ENCODE measurements at places on chromosomes 16 and 17.

- peak; percentile 55 for DNase-seq
Measured at GRCh38 chr16:19116711-19117449, 3.1 kb downstream of the ITPRIPL2 start.

GRCh38 chr16:79069121-79069520 lies 531.4 kb downstream of the MAF start:
- DNase-seq, result no peak

GRCh38 chr16:87951552-87952538 lies 611 bp downstream of the BANP start:
- no peak for DNase-seq

DNA sequence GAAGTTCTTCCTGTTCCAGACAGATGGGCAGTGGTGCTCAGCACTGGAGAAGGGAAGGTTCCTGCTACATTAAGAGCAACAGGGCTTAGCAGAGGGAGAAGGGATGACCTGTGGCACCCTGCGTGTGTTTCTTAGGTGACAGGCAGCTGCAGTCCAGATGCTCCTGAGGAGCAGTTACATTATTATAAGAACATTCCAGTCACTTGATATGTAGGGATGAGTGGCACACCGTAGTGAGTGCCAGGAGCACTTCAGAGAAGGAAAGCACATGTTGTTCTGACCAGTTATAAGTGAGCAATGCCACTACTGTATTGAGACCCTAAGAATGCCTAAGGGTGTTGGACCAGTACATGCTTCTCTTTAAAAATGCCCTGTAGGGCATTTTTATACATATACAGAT lies 39.9 kb upstream of the MRC2 start:
- DNase-seq, result no peak

DNA sequence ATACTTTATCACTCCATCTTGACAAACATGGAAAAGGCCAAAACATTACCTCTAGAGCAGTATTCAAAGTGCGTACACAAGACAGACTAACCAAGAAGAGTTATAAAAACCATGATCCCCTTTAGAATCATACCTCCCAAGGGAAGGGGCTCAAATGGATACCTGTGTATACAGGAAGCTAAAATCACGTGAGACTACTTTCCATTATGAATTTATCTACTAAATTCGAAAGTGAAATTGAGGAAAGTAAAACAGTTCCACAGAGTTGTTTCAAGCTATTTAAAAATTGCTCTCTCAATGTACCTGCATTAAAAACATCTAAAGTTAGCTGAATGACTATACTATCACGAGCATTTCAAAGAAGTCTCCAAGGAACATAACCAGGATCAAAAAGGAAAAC lies 32.7 kb downstream of the AP1G1 start:
- DNase-seq, result no peak

DNA sequence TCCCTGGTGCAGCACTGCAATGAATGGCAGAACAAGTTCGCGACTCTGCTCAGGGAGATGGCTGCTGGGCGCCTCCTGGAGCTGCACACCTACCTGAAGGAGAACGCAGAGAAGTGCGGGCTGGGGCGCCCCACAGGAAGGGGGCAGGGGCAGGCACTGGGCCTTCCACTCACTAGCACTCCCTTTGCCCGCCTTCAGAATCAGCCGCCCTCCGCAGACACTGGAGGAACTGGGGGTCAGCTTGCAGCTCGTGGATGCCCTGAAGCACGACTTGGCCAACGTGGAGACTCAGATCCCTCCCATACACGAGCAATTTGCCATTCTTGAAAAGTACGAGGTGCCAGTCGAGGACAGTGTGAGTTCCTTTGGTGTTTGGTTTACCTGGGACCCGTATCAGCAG lies 46.4 kb downstream of the DNAH2 start:
- no peak for DNase-seq

DNA sequence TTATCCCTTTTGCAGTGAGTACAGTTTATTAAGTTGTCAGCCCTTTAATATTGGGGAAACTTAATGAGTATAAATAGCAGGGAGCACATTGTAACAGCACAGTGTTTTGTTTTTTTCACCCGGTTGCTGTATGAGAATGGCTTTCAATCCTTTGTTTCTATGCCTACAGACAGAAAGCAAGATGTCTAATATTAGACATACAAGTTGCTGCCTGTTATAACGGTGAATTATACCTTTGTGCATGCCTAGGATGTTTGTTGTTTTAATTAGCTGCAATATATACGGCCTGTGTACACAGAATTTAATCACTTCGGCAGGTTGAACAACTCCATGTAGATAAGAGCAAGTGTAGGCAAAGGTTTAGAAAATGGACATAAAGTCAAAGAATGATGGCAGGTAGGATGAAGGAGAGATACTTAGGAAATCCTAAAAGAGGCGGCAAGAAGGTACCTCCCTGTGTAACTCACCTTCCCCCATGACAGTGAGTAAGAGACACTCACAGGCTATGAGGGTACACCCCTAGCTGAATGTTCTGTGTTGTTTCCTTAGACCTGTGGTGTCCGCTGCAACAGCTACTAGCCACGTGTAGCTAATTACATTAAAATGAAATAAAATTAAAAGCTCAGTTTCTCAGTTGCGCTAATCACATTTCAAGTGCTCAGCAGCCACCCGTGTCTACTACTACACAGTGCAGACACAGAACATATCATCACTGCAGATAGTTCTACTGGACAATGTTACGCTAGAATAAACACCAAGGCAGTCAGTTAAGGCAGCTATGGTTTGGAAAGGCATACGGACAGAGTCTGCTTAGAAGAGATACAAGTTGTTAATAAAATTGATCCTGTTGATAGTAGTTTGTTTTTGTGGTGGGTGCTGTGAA lies 10.9 kb downstream of the SLC7A6OS start:
- DNase-seq, result peak; percentile 83

- no peak for DNase-seq
Measured at GRCh38 chr17:79685121-79685520, 45.6 kb upstream of the ENPP7 start.

- DNase-seq, result no peak
Measured at GRCh38 chr16:78395035-78395434, 295.6 kb downstream of the WWOX start.

DNA sequence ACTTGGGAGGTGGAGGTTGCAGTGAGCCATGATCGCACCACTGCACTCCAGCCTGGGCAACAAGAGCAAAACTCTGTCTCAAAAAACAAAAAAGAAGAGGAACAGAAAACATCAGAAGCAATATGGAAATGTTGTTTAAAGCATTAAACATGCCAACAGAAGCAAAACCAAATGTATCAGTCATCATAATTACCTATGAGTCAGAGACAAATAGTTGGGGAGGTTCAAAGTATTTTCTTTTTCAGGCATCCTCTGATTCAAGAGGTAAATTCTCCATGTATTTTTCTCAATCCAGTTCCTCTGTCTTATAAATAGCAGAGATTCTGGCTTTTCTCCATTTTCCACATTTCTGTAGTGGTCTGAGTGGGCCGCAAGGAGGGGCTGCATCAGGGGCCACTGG lies 2.1 kb upstream of the TM4SF5 start:
- peak; percentile 43 for DNase-seq

- DNase-seq, result no peak
Measured at GRCh38 chr17:74748279-74748528, 224 bp upstream of the NHERF1 start.

GRCh38 chr17:43817826-43818225 lies 15.1 kb downstream of the MPP3 start:
- no peak for DNase-seq

- no peak for DNase-seq
Measured at GRCh38 chr17:35368081-35368830, 5.2 kb downstream of the SLFN11 start.

DNA sequence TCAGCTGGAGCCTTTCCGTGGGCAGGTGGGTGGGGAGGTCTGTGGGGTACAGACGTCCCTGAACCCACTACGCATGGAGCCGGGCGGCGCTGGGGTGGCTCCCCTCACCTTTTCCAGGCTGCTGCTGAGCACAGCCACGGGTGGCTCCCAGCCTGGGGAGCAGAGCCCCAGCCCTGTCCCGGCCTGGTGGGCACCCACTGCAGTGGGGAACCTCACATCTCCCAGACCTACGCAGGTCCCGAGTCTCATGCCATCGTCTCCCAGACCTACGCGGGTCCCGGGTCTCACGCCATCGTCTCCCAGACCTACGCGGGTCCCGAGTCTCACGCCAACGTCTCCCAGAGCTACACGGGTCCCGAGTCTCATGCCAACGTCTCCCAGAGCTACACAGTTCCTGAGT lies 17.0 kb upstream of the APRT start:
- DNase-seq, result no peak

- DNase-seq, result no peak
Measured at GRCh38 chr17:58334256-58334655, 5.7 kb upstream of the TSPOAP1 start.

- DNase-seq, result no peak
Measured at GRCh38 chr16:67415872-67416793, at the start of gene ZDHHC1. Gene ZDHHC1, minus strand, starts transcription at chr16:67416477. Its CDS starts 8,702 bp downstream, at chr16:67407775.

DNA sequence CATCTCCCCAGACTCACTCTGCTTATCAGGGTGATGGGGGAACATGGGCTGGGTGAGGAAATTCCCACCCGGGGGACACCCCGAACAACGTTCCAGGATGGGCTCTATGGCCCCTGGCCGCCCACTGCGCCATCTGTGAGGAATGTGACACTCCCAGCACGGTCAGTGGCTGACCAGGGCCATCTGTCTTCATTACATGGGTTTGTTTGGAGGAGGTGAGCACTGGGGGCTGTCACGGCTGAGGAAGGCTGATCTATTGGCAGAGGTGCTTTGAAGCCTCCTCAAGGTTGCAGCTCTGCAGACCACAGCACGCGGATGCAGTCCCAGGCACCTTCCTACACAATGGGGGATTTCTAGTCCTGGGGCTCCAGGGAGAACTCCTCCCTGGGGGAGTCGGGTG lies 214.1 kb upstream of the FOXF1 start:
- DNase-seq, result no peak

GRCh38 chr16:23392223-23392600 lies 60.8 kb downstream of the COG7 start:
- DNase-seq, result no peak

DNA sequence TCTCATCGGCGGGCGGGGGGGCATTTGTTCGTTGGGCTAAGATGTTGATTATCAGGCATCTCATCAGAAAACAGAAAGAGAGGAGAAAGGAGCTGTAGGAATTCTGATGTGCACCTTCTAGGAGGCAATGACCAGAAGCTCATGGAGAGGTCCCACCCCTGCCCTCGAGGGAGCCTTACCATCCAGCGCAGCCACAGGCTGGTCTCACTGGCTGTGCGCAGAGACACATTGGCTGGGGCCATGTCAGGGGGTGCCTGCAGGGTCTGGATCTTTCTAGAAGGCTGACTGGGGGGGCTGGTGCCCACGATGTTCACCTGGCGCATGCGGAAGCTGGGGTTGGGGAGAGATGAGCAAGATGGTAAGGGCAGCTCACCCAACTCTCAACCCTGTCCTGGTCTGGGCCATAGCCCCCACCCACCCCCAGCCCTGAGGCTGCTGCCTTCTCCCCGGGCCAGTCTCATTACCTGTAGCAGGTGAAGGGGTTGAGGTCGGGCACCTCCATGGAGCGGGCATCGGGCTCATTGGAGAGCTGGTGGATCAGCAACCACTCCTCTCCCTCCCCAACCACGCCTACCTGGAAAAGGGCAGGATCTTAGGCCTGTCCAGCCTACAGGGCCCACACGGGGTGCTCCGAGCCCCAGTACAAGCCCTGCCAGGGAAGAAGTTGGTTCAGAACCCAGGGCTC lies 86.2 kb upstream of the CDC42EP4 start:
- DNase-seq, result no peak

- no peak for DNase-seq
Measured at GRCh38 chr16:31404353-31405064, 11.4 kb downstream of the ITGAD start.

DNA sequence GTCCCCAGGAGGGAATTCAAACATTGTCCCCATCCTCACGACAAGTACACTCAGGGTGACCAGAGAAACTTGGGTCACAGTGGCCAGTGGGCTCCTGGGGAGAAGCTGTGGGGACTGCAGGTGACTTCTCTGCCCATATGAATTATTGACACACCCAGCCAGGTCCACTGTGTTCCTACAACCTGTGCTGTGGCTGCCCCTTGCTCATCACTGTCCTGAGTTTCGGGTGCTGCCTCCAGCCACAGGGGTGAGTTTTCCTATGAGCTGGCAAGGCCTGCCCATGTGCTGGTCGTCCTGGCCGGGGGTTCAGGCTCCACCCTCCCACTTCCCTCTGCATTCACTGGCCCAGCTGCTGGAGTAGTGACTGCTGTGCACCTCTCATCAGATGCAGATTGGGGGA lies 59.0 kb upstream of the RBFOX3 start:
- no peak for DNase-seq

DNA sequence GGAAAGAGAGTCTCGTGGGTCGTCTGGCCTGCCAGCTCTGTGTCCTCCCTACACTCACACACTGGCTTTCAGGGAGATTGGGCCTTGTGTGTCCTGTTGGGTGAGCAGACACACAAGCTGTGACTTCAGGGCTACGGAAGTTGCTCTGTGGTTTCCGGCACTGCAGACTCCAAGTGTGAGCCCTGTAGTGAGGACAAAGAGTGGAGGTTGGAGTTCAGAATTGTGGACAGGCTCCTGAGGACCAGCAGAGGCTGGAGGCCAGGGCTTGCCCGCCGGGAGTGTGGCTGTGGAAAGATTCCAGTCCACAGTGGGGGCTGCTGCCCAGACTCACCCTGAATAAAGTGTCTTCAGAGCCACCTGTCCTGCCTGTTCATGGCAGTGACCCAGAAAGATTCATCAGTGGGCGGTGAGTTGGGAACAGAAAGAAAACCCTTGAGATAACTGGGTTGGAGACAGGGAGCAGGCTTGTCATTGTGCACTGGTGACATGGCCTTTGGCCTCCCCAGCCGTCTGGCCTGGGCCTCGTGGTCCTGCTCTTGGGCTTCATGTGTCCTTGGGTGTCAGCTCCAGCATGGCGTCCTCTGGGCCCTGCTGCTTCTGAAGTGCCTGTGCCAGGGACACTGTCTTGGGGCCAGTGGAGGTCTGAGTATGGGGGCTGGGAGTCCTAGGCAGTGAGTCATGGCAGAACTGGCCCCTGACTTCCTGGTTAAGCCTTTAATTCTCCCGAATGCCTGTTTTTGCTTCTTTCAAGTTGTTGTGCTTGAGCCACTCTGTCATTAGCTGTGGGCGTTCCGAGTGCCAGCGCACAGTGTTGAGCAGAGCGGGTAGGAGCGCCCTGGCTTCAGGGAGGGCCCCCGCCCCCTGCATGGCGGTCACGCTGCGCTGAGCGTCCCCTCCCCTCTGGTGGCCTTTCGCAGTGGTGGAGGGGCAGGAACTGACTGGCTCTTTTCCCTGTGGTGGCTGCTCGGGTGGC lies 19.9 kb upstream of the ZNF750 start:
- DNase-seq, result no peak

DNA sequence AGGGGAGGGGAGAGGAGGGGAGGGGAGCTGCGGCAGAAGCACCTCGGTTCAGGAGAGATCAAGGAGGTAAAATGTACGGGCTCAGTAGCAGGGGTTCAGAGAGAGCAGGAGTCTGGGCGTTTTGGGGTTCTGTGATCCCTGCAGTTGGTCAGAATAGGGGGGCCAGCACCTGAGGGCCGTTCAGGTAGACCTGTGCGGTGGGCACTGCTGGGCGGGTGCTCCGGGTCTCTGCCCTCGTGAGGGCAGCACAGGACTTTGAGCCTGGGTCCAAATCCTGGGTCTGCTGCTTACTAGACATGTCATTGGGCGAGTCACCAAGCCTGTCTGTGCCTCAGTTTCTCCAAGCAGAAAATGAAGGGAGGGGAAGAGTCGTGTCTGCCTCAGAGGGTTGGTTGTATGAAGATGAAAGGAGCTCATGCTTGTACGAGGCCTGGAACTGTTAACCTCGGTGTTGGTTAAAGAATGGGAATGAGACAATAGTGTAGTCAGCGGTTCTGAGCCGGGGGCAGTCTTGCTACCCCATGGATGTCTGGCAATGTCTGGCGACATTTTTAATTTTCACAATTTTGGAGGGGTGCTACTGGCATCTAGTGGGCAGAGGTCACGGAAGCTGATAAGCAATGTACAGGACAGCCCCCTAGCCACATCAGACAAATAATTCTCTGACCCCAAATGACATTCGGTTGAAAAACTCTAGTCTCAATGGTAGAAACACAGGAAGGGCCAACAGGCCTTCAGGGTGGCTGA lies 35.4 kb downstream of the OR1D5 start:
- no peak for DNase-seq

Data from foreskin keratinocyte (primary cell).